ENCODE measurements at places on chromosomes 6 and 20.
A peak's percentile ranks its signal among the peaks of the same experiment; 100 is the strongest.

DNA sequence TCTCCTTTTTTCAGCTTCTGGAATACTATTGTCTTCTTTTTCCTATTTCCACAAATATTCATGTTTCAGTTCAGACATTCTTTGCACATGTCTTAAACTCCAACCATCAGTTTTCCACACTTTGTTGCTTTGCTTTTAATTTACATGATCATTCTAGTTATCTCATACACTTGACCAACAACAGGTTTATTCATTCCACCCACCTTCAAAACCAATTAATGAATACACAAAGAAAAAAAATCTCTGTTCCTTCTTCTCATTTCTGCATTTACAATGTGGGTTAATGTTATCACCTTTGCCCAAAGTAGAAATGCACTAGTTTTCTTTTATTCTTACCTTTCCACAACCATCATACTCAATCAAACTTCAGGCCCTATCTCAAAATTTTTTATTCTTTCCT is 216.7 kb downstream of the FRK start:
- DNase-seq: no peak

DNA sequence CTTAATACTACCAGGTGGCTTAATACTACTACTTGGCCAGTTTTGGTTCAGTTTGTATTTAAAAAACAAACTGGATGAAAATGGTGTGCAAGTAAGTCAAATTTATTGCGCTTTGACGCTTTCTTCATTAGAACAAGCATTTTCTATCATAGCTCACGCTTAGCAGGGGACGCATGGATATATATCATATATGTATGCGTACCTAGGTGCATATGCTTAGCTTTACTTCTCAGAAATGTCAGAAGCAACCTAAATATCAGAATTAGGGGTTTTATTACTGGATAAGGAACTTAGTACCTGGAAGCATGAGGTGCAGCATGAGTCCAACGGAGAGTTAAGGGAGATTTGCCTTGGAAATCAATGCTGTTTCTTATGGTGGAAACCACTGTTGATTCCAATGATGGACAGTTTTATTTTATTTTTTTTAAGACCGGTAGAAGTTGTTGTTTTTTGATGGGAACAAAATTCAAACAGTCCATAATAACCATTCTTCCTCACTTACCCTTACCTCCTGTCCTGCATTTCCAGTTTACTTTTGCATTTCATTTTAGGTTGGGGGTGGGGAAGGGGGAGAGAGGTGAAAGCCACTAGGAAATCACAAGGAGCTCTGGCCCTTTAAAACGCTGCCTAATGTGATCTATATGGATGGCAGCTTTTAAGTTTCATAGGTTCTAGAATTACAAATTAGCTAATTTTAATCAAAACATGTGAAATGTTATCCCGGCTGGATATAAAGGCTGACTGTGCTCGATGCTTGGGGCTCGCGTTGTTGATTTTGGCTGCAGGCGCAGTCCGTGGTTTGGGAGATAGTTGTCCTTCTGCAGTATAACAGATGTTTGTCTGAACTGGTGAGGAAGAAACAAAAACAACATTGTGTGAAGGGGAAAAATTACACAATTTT is 2.1 kb downstream of the SOBP start:
- peak; percentile 5 for DNase-seq

DNA sequence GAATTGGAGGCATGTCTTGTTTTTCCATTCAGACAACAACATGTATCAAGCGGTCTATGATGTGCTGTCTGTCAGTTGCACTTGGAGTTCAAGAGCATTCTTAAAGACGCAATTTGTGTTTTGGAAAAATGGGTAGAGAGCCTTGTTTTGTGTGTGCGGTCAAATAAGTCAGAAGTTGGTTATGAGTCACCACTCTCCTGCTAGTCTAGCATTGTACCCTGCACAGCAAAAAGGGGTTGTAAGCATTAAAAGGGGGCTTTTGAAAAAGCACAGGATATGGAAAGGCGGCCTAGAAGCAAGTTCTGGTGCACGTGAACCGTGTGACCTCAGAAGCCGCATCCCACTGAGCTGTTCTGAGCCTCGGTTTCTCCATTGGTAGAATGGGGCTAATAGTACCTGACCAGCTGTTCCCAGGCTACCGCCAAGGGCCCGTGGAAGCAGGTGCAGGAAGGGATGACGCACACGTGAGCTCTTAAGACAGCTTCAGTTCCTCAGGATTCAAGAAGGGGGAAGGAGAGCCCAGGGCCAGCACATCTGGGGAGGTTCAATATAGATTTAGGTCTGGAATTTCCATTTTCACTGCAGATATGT is 61.6 kb upstream of the SNX9 start:
- no peak for DNase-seq

- no peak for DNase-seq
Measured at GRCh38 chr6:166852451-166852975, 103.8 kb downstream of the RNASET2 start.

DNA sequence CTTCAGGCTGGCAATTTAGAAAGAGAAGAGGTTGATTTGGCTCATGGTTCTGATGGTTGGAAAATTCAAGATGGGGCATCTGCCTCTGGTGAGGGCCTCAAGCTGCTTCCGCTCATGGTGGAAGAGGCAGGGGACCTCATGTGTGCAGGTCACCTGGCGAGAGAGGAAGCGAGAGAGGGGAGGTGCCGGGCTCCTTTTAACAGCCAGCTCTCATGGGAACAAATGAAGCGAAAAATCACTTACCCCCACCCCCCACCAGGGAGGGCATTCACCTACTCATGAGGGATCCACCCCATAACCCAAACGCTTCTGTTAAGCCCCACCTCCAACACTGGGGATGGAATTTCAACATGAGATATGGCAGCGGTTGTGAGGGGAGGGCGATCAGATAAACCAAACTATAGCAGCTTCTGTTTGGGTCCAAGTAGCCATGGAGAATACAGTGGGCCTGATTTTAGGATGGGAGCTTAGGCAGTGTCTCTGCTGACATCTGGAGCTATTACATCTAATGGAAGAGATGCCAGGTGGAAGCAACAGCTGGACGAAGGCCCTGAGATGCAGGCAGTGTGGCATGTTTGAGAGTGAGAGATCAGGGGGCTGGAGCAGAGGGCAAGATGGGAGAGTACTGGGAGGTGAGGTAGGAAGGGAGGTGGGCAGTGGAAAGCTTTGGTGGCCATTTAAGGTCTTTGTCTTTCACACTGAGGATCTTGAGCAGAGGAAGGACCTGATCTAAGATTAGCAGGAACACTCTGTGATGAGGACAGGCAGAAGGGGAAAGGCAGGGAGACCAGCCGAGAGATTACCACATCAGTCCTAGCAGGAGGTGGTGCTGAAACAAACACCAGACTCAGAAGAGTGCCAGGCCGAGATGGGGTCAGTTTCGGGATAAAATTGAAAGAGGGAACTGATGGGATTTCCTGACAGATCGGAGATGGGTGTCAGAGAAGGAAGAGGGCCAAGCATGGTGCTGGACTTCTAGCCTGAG is 161.8 kb downstream of the NFATC2 start:
- DNase-seq: no peak

- DNase-seq: no peak
Measured at GRCh38 chr6:140046016-140046632, 671.7 kb upstream of the CITED2 start.

- no peak for DNase-seq
Measured at GRCh38 chr6:55835220-55835619, 40.2 kb downstream of the BMP5 start.

DNA sequence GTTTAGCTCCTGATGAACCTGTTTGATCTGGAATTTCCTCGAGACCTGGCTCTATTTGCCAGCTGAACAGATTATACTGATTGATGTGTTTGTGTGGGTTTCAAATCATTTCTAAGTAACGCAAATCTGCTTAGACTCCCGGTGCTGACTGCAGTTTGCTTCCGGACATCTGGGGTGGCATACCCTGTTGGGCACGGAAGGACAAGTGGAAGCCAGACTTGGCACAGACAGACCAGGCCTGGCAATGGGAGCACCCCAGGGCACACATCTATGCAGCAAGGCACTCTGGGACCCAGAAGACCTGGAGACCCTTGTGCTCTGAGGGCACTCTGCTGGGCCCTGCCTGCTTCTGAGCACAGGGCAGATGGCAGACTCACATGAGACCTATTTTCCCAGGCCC is 433.7 kb upstream of the CHD6 start:
- no peak for DNase-seq

GRCh38 chr20:796921-797320 is 28.6 kb upstream of the SLC52A3 start:
- DNase-seq: no peak

DNA sequence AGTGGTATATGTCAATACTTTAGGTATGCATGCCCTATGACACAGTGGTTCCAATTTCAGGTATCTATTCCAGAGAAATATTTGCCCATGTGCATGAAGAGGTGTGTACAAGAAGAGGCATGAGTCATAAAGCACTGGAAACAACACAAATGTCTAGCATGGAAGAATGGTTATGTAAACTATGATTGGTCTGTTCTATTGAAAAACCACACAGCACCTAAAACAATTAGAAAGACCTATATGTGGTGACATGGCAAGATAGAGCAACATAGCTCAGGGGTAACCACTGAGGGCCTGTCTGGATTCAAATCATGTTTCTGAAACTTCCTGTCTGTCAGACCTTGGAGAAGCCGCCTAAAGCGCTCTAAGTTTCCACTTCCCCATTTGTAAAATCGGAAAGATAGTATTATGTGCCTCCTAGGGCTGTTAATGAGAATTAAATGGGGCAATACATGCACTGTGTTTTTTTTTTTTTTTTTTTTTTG is 76.0 kb upstream of the SHLD1 start:
- DNase-seq: no peak

DNA sequence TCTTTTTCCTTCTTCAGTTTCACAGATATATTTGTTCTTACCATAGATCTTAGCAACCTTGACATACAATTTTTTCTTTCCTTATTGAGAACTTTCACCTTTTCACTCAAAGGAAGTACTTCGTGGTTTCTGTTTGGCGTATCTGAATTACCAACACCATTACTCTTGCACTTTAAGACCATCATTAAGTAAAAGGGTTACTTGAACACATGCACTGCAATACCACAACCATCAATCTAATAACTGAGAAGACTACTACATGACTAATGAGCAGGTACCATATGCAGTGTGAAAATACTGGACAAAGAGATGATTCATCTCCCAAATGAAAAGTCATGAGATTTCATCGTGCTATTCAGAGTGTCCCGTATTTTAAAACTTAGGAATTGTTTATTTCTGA is 21.7 kb upstream of the SENP6 start:
- DNase-seq: no peak

DNA sequence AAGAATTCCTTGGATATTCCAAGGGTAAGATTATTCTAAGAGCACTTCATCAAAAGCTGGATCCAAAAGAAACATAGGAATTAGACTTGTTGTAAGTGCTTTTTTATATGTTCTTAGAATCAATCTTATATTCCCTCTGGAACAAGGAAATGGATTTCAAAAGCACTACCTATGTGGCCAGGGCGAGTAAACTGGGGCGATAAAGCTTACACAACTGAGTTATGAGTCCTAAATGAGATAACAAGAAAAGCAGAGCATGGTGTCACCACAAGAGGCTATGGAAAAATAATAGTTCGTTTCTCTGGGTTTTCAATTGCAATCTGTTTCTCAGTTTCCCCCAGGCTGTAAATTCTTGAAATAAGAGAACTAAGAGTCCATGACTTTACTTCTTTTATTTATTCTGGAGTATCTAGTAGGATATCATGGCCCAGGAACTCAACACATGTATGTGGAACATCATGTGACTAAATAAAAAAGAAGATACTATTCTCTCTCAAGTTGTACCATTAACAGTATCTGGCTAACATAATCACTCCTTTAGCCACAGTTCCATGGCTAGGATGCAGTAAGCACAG is 51.5 kb downstream of the NUDT3 start:
- no peak for DNase-seq

DNA sequence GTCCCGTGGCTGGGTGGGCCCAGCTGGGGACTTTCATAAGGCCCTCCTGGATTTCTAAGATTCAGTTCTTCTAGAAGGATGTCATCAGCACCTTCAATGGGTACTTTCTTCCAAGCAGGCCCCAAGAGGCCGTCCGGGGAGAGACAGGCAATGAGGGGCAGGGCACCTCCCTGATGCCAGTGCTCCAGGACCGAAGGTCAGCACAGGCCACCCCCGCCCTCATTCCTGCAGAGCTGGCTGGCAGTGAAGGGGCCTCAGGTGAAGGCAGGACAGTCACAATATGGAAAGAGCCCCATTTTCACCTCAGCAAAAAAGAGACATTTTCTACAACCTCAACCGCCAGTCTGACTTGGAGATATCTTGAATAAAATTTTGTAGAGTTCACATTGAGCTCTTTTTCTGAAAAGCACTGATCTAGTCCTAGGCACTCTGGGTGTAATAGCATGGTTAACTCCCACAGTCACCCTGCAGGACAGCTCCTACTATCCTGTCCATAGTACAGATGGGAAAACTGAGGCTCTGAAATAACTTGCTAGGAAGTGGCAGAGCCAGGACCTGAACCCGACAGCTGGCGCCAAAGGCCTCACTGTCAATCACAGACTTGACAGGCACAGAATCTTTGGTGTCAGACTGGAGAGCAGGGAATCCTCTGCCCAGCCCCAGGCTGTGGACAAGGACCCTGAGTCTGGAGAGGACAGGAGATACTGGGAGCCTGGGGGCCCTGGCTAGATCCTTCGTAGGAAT is 50.3 kb downstream of the RRBP1 start:
- no peak for DNase-seq

- no peak for DNase-seq
Measured at GRCh38 chr6:33964387-33964786, 160.6 kb upstream of the MLN start.

DNA sequence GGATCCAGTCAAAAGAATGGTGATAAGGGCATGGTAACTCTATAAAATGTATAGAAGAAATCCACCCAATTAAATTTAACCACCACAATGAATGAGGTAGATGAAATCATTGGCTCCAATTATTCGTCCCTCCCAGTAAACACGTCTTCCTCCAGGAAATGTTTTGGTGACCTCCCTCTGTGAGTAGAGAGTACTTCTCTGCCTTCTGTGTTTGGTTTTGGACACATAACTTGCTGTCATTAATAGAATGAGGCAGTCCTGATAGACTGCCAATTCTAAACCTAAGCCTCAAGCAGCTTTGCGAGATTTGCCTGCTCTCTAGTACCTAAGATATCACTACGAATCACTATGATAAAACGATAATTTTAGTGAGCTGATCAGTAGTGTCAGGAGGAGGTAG is 632.8 kb downstream of the HDGFL1 start:
- DNase-seq: no peak

- no peak for DNase-seq
Measured at GRCh38 chr20:5781798-5782750, 31.9 kb downstream of the SHLD1 start.

- no peak for DNase-seq
Measured at GRCh38 chr6:158772172-158772571, 47.0 kb downstream of the EZR start.
